ENCODE measurements at places on chromosomes 2 and 18. TPM values are rescaled to one million over a fixed set of nuclear protein-coding genes. Genes with fewer than 3 reads are reported as not detected.

EIF2AK3 gene
- 32.4 TPM for total RNA-seq

PLCD4 gene
- 0.74 TPM for total RNA-seq

EPB41L3 gene
- total RNA-seq = not detected

CAPN10 gene
- 50.4 TPM for total RNA-seq

KDSR gene
- 38.5 TPM for total RNA-seq

AGXT gene
- total RNA-seq = not detected

IL18R1 gene
- 135 TPM for total RNA-seq

ERBB4 gene
- not detected for total RNA-seq

HOXD10 gene
- total RNA-seq = not detected

POU3F3 gene
- not detected for total RNA-seq

LONRF2 gene
- total RNA-seq = not detected
